AG20443 (cell line): ENCODE measurements at places on chromosomes 3 and 15.

DNA sequence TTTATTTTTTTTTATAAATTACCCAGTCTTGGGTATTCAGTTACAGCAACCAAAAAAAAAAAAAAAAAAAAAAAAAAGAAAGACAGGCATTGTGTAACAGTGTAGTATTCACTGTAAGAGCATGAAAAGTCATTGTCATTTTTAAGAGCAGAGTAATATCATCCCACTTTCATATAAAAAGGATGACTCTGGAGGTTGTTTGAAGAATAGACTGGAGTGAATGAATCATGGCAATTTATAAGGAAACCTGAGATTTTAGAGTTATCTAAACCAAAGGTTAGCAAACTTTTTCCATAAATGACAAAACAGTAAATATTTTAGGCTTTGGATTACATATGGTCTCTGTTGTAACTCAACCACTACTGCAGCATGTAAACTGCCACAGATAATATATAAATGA, 794.9 kb downstream of the NTRK3 start:
- no peak for DNase-seq

- peak; percentile 9 for DNase-seq
Measured at GRCh38 chr3:63523100-63523499, 129.4 kb upstream of the SNTN start.

DNA sequence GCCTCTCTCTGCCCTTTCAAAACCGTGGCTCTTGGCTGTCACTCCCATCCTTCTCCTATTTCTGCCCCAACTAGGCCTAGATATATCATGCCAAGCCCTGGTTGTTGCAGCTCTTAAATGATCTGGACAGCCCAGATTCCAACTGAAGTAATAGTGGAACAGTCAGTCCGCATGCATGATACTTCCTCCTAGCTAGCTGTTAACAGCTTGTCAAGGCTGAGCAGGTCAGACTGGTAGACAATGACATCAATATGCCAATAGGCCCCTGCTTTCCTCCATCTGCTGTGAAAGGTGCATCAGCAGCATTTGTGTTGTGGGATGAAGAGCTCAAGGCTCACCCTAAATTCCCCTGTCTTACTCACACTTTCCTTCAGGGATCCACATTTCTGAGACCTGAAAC, 527.7 kb upstream of the TGFBR2 start:
- DNase-seq = no peak

DNA sequence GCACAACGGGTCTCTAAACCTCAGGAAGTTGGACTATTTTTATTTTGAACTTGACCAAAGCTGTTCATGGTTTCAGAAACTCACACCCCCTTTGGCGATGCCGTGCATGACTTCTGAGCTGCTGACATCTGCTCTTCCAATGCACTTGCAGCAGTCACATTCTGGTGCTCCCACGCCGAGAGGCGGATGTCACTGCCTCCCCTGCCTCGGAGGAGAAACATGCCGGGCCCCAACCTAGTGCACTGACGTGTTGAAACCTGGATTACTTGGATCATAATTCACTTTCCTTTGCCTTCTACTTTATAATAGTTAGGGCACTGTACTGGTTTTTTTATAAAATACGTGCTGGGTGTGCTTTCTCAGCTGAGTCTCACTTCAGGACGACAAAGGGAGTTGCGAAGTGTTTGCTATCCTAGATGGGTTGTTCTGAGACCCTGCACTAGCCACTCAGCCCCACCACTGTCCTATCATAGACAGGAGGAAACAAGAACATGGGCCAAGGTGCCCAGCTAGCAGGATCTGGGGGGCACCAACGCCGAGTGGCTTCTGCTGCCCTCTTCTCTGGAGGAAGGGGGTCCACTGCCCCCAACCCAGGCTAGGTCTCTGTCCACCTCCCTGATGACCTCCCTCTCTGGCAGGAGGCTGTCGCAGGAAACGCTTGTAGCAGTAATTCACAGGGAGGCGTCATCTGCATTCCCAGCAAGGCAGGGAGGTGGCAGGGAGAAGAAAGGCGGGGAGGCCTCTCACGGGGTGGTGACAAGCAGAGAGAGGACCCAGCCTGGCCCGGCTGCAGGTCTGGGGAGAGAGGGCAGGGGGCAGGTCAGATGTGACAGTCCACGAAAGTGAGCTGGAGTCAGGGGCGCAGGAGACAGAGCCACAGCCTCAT, 158.8 kb upstream of the IQSEC1 start:
- DNase-seq = no peak

GRCh38 chr15:68364028-68364659, 67.8 kb downstream of the ITGA11 start:
- peak; percentile 55 for DNase-seq
